ENCODE measurements at places on chromosomes 3 and 15.

GRCh38 chr3:20186600-20187004 is 596 bp upstream of the SGO1 start:
- DNase-seq = no peak

GRCh38 chr3:48989796-48990635 is at the start of gene P4HTM:
Gene P4HTM, plus strand, starts transcription at chr3:48990241. Its CDS starts 16 bp downstream, at chr3:48990257.
- DNase-seq = no peak

- no peak for DNase-seq
Measured at GRCh38 chr3:129596194-129597086, 10.0 kb downstream of the PLXND1 start.

- DNase-seq = no peak
Measured at GRCh38 chr3:61572879-61573278, 11.5 kb downstream of the PTPRG start.

DNA sequence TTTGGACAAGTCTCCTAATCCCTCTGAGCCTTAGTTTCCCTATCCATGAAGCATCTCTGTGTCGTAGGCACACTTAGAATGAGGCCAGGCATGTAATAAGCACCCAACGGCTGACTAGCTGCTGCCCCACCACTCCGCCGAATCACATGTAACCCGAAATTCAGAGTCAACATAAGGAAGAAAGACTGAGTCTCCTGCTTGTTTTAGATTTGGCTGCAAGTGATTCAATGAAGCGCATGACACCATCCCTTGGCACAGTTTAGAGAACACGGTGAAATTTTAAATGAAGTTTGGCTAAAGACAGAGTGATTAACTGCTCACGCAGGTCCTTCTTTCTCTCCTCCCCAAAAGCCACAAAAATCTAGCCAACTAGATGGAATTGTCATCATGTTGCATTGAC is 279.2 kb downstream of the TLE3 start:
- DNase-seq = no peak

DNA sequence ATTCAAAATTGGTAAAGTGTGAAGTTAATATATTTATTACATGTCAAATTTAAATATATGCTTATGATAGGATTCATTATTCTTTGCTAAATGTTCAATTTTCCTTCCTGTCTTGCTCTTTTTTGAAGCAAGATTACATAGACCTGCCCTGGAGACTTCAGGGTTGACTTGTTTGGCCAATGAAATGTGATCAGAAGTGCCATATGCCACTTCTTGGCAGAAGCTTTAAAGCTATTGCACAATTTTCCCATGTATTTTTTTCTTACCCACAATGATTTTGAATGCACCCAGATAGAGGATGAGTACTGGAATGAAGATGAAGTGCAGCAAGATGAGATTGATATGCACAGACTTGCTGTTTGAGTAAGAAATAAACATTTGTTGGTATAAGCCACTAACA is 406.3 kb upstream of the BCHE start:
- no peak for DNase-seq

DNA sequence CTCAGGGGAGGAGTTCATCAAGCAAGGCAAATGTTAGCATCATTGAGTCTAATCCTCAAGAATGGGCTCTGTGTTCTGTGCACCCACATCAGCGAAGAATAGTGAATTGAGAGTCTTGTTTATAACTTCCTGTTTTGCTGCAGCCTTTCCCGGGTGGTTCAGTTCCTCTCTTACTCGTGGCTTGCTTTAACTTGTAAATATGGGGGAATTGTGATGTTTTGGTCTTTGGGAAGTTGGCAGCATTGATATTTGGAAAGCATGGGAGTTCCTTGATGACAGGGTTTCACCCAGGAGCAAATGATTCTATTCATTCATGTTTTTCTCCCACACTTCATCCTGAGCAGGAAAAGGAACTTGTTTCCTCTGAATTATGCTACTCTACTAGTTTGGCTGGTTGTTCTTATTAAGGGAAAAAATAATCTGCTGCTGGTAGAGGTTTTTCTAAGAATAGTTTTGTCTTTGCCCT is 40.4 kb downstream of the GPD1L start:
- no peak for DNase-seq

All from HEK293T (cell line).